NCI-H524 treated with DMSO at 0.1 percent for 48 hours (cell line): ENCODE measurements at places on chromosomes 16 and 17.

GRCh38 chr16:65283181-65283651, 161.4 kb upstream of the CDH11 start:
- no peak for DNase-seq

DNA sequence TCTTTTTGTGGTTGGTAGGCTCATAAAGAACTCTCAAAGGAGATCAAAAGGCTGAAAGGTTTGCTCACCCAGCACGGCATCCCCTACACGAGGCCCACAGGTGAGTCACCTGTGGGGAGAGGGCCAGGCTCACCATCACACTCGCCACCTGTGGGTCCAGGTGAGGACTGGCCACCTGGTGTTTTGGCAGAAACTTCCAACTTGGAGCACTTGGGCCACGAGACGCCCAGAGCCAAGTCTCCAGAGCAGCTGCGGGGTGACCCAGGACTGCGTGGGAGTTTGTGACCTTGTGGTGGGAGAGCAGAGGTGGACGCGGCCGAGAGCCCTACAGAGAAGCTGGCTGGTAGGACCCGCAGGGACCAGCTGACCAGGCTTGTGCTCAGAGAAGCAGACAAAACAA, 11.1 kb downstream of the GNPTG start:
- no peak for DNase-seq

DNA sequence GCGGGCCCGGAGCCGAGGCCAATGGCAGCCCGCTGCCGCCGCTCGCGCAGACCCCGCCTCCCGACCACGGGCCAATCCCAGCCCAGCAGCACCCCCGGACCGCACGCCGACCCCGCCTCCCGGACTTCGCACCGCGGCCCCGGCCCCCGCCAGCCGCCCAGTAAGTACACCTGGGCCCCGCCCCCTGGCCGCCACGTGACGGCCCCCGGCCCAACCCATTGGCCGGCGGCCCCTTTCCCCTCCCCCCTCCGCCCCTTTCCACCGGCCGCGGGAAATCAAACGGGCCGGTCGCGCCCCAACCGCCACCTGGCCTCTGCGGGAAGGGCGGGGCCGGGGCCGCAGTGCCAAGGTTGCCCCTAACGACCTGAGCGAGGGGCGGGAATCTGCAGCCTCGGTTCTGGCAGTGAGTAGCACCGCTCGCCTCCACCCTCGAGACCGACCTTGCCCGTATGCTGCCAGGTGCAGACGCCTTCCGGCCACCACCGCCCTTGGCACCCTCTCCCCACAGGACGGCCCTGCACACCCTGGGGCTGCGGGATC, at the start of gene YBX2:
Gene YBX2 (minus strand): TSS at position 26 of the 540 bp plus-strand sequence. CDS start 139 bp downstream, outside the sequence.
- DNase-seq: no peak

GRCh38 chr17:46962374-46962790, 16.7 kb downstream of the RPRML start:
- DNase-seq: peak; percentile 16

GRCh38 chr17:48546137-48546923, 1.4 kb upstream of the HOXB2 start:
- no peak for DNase-seq

DNA sequence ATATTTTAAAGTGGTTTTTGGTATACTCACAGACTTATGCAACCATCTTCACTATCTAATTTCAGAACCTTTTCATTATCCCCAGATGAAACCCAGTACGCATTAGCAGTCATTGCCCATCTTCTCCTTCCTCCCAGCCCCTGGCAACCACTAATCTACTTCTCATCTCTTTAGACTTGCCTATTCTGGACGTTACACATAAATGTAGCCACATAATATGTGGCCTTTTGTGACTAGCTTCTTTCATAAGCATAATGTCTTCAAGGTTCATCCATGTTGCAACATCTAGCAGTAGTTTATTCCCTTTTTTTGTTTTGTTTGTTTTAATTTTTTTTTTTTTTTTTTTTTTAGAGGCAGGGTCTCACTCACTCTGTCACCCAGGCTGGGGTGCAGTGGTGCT, 28.5 kb upstream of the C17orf107 start:
- no peak for DNase-seq

GRCh38 chr17:82551779-82552457, 32.4 kb downstream of the FOXK2 start:
- DNase-seq: no peak

DNA sequence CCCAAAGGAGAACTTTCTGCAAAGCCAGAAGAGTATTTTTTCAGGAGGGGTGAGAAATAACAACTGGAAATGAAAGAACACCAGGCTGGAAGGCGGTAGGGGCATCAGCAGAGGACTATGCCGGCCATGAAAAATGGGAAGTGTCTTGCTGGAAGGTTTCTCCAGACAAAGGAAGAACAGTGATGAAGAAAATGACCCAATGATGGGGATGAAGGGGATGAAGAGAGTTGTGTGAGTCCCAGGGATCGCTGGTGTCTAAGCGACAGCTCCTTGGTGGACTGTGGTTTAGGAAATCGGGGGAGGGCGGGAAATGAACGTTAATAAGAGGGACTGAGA, 623 bp downstream of the TTLL6 start:
- no peak for DNase-seq

DNA sequence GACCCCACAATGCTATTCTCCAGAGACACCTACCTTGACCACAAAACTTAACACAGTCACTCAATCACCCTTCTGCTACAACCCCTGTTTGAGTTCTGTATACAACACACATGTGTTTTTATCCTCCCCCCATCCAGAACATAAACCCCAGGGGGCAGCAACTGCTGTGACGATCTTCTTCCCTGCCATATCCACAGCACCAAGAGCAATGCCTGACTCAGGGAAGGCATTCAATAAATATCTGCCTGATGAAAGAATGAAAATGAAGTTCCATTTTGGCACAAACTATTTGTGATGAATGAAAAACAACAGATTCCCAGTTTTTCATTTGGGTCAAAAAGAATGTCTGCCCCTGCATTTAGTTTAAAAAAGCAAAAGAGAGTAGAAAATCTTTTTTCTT, 27.0 kb downstream of the ASIC2 start:
- no peak for DNase-seq

DNA sequence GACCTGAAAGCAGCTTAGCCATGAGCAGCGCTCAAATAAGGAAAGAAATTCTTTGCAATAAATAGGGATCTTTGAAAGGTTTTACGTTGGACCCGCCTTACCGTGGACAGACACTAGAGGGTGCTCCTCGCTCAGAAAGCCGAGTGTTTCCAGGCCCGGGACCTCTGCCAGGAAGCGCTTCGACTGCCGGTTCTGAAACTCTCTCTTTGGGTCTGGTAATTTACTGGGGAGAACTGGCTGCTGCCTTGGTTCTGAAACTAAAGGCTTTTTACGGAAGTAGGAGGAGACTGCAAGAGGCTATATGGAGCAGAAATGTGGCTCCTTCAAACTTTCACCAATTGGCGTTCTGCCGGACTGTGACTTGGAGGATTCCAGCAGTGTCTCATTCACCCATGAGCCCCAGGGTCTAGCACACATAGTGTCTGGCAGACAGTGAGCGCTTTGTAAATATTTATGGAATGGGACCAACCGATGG, 45.6 kb upstream of the HOXB9 start:
- no peak for DNase-seq

DNA sequence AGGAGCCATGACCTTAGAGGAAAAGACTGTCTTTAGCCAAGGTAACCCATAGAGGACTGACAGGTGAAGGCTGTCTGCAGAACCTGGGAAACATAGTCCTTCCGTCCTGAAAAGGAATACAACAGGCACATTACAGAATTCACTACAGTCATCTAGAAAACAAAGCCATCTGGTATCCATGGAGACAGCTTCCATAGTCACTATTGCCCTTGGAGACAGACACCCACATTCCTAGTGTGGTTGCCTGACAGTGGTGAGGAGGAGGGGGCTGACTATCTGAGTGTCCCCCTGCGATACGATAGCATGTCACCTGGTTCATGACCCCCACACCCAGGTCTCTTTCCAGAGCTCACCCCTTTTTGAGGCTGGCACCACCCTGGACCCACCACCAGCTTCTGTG, 254.7 kb downstream of the CDH13 start:
- no peak for DNase-seq

DNA sequence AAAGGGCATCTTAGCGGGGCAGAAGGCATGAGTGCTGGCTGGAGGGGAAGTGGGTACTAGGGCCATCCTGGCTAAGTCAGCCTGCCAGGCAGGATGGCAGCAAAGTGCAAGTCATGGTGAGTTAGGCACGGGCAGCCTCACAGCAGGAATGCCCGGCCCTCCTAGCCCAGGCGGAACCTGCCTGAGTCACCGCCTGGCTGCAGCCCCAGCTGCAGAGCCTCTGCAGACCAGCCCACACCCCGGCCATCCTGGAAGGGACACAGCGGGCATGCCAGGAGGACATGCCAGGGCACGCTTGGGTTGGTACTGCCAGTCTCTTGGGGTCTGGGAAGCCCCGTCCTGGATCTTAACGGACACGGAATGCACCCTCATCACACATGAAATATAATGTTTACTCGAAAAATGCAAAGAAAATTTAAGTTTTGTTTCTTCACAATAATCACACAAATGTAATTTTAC, 5.0 kb upstream of the ALDH3A1 start:
- DNase-seq: no peak

DNA sequence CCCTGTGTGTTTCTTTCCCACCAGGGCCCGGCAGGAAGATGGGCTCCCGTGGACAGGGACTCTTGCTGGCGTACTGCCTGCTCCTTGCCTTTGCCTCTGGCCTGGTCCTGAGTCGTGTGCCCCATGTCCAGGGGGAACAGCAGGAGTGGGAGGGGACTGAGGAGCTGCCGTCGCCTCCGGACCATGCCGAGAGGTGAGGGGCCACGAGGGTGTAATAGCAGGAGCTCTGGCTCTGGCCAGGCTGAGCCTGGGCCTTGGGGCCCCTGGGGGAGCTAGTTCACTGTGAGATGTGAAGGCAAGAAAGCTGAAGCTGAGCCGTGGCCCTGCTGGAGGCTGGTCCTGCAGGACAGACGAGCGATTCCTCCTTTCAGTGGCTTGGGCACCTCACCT, 20.0 kb downstream of the C1QTNF1 start:
- no peak for DNase-seq

DNA sequence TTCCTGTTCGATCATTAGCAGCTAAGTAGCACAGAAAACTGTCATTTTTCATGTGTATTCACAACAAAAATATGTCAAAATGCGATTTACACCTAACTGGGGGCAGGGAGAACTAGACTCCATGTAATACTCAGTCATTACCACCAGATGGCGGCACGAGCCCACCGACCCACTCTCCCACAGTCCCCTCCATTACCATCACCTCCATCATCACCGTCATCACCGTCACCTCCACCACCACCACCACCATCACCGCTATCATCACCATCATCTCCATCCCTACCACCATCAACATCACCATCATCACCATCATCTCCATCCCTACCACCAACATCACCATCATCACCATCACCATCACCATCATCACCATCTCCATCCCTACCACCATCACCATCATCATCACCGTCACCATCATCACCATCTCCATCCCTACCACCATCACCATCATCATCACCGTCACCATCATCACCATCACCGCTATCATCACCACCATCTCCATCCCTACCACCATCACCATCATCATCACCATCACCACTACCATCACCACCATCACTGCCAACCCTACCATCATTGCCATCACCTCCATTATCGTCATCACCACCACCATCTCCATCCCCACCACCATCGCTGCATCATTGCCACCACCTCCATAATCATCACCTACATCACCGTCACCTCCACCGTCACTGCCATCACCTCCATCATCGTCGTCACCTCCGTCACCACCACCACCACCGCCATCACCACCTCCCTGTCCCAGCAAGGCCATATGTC, 14.4 kb downstream of the NDUFAF8 start:
- DNase-seq: no peak

- DNase-seq: peak; percentile 61
Measured at GRCh38 chr17:75288770-75289114, 491 bp downstream of the SLC25A19 start.

- no peak for DNase-seq
Measured at GRCh38 chr17:49817993-49818392, 29.5 kb downstream of the KAT7 start.

DNA sequence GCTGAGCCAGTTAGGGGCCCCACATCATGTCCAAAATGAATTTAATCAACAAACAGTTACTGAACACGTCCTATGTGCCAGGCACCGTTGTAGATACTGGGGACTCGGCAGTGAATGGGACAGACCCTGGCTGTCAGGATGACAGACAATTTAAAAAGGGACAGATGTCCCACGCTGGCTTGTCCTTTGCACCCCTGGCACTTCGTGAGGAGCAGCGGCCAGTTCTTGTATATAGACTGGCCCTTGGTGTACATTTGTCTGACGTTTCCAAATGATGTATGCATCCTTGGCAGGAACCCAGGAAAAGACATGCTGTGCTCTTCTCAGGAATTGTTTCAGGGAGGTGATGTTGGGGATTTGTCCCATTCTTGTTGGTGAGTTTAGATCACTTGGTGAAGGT, 21.1 kb downstream of the IL4R start:
- no peak for DNase-seq

DNA sequence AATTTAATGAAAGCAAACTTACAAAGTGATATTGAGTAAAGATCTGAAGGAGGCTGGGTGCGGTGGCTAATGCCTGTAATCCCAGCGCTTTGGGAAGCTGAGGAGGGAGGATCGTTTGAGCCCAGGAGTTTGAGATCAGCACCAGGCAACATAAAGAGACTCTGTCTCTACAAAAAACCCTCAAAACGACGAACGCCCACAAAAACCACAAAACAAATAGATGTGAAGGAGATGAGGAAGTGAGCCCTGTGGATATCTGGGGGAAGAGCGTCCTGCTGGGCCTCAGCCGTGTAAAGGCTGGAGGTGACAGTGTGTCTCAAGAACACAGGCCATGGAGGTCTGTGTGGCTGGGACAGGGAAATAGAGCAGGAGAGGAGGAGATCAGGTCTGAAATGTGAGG, 68.8 kb downstream of the ITFG1 start:
- no peak for DNase-seq

- DNase-seq: no peak
Measured at GRCh38 chr17:72238157-72238673, 117.4 kb downstream of the SOX9 start.

DNA sequence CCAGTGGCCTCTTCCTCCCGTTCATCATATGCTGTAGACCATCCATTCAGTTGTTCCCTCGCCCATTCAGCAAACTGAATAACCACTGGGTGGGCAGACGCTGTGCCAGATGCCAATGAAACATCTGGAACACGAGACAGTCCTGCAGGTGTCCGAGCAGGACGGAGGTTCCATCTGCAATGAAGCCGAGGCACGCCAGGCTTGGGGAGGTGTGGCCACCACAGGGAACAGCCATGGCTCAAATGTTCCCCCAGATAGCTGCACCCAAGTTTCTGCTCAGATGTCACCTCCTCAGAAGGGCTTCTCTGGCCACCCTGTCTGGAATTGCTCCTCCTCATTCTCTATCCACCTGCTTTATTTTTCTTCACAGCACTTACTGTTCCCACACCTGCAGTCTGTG, 30.5 kb downstream of the UBE2O start:
- DNase-seq: no peak

DNA sequence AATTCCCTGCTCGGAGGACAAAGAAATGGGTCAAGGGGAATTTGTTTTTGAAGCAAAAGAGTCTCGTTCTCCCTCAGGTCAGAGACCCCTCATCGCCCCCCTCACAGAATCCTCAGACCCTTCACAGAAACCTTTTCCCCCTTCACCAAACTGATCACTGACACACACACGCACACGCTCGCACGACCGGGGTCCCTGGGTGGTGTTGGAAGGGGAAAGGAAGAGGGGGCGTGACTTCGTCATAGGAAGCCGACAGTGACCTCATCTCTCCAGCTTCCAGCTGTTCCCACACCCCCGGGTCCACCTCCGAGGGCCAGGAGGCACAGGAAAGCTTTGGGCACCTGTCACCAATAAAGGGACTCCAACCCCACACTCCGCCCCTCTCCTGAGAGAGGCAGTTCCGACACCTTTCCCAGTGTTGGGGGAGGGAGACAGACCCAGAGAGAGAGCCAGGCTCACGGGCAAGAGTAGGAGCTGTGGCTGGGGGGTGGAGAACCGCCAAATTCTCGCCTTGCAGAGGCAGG, 1.2 kb downstream of the ASGR1 start:
- no peak for DNase-seq
